ENCODE measurements at places on chromosomes 4 and X.

GRCh38 chr4:168759959-168760527 is 250.0 kb downstream of the CBR4 start:
- no peak for DNase-seq

DNA sequence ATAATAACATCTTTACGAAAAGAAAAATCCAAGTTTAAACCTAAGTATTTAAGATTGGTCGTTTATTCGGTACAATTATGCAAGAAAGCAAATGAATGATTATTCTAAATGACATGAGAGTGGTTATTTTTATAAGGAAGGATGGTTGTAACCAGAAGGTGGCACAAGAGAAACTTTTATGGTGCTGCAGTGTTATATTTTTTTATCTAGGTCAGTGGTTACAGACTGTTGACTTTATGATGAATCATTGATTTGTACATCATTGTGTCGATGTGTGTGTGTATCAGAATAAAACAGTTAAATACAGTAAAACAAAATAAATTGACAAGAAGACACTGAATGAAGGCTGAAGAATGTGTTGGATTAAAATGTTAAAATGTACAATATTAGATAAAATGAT is 9.8 kb downstream of the DCAF8L2 start:
- DNase-seq, result no peak

DNA sequence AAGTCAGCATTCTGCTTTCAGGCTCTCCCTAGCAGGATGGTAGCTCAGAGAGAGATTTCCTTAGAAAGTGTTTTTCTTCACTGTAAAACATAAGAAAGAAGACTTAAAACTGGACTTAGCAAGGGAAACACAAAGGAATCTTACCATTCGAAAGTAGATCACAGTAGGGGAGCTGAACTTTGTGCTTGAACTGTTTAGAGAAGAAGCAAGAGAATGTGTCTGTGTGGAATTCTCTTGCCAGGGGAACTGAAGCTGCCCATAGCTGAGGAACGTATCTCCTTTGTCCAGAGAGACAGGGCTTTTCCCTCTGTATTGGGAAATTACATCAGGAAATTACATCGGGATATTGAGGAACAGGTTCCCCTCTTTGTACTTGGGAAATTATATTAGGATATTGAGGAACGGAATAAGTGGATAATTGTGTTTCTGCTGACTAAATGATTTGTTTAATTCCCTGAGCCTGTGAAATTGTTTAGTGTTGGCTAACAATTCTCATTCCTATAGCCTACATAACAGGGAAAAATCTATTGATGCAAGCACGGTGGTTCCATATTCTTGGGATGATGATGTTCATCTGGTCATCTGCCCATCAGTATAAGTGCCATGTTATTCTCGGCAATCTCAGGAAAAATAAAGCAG is 21.2 kb downstream of the SRD5A3 start:
- no peak for DNase-seq

DNA sequence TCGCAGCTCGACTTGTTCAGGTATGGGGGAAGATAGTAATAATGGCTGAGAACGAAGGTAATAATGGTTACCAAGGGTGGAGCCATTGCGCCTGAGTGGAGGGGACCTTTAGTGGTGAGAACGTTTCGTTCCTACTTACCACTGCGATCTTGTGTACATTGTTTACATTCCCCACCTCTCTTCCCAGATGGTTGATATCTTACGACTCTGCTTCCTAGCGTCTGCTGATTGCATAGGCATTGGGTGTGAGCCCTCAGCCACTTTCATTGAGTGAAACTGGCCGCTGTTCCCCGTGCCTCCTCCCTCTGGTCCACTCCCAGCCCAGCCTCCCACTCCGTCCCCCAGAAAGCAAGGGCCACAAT is 850 bp downstream of the IGBP1 start:
- no peak for DNase-seq

GRCh38 chr4:176988226-176988625 is 195.5 kb upstream of the VEGFC start:
- no peak for DNase-seq

- no peak for DNase-seq
Observed at GRCh38 chr4:112776535-112776934, 139.6 kb downstream of the LARP7 start.

DNA sequence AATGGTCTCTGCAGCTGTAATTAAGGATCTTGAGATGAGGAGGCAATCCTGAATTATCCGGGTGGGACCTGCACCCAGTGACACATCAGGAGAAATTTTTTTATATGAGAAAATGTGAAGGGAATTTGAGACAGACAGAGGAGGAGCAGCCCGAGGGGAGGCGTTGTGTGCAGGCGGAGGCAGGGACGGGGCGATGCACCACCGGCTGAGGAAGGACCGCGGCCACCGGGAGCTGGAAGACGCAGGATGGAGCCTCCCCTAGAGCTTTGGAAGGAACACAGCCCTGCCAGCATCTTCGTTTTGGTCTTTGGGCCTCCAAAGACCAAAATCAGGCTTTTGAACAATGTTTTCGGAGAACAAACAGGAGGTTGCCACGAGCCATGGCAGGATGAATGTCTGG is 85.0 kb upstream of the ADRA2C start:
- DNase-seq, result no peak

- no peak for DNase-seq
Observed at GRCh38 chrX:43953218-43953617, 20.0 kb downstream of the NDP start.

DNA sequence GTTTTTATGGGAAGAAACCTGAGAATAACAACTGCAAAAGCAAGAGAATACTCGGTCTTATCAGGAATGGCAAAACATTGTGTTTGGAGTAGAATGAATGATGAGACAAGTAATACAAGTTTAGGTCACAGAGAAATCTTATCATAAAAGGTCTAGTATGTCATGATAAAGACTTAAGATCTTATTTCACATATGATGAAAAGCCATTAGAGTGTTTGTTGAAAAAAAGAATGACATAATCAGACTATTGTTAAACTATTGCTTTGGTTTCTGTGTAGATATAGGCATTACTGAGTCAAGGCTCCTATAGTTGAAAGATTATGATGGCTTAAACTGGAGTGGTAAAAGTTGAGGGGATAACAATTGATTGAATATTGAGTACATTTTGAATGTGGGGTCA is 603.6 kb downstream of the CCSER1 start:
- no peak for DNase-seq

DNA sequence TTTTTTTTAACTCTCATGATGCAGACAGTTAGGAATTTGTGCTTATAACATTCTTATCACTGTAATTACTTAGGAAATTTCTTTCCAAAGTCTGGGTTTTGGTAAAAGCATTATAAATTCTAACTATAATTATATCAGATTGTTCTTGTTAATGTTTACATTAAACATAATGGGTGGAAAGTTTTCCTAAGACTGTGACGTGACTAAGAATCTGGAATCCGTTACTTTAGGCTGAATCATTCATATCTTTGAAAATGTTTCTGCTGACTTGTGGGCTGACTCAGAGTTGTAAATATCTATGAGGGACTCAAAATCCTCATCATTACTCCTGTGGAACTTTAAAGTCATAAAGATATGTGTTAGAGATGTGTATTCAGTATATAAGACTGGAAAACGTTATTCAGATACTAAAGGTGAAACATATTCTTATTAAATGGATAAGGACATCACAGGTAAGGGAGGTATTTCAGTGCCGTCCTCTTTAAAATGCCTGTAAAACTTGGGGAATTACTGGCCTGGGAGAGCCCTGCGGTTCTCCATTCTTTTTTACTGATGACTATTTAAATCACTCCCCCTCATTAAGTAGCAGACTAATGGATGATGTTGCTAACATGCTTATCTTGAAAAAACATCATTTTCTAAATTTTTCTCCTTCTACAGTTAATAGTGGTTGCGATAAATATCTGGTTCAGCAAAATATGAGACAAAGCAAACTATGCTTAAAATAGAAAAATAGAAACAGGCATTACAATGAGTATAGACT is 159.0 kb downstream of the DCLK2 start:
- no peak for DNase-seq

DNA sequence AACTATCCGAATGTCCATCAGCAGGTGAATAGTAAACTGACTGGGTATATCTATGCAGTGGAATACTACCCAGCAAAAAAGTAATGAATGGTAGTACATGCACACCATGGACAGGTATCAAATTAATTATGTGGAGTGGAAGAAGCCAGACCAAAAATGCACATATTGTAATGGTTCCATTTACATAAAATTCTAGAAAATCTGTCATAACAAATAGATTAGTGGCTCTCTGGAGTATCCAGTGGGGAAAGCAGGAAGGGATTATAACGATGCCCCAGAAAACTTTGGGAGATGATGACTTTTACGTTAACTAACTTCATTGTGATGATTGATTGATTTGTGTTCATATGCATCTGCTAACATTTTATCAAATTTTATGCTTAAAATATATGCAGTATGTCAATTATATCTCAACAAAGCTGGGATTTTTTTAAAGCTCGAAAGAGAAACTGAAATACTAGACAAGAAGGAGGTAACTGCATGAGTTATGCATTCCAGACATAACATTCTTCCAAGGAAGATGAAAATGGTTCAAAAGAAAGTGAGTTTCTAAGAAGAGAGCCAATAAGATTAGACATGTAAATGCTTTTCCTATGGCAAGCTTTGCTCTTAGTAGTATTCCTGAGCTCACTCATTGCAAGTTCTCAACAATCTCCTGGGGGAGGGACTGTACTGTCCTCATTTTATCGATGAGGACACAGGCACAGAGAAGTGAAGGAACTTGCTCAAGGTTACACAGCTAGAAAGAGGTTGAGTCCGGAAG is 58.6 kb upstream of the MSX1 start:
- DNase-seq, result no peak

DNA sequence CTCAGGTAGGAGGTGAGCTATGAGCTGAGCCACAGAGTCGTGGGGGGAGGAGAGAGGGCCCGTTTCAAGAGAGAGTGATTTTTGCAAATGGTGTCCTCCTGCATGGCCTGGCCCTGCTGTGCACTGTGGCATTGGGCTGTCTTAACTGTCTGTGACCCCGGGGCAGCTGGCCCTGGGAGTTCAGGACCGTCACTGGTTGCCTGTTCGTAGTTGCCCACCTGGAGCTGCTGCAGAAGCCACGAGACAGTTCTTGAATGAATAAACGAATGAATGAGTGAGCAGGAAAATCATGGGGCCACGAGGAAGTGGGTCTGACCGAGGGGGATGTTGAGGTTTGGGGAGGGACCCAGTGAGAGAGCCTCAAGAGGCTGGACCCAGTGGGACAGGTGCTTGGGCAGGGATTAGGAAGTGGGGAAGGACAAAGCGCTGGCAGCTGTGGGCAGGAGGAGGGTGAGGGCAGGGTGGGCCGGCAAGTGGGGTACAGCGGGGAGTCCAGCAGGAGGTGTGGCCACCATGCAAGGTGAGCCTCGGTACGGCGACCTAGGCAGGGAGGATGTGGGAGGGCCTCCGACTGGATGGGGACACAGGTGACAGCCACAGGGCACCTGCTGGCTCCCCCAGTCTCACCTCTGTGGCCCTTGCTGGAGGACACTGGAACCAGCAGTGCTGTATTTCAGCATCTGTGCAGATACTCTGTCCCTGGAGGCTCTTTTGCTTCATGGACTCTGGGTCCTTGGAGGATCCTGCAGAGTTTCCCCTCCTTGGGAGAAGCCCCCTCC is 10.2 kb downstream of the RGS12 start:
- DNase-seq, result no peak

DNA sequence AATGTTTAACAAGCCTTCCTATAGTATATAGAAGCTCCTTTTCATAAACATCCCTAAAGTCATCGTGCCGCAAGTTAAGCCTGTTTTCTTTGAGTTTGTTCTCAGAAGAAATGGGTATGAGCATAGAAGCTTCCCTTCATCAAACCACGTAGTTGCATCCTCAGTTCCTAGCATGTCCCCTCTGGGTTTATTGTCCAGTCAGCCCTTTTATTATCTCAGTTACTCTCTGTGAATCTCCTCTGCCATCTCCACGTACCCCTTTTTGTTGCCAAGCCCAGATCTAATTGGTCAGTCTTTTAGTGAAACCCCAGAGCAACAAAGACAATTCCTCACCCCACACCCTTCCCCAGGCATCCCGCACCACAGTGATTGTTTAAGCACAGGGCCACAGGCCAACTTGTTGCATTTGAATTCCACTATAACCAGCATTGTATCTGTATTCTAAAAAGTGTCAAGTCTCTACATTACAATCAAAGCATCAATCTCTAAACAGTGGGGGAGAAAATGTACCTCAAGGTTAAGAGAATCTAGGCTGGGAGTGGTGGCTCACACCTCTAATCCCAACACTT is 12.4 kb upstream of the TRIM2 start:
- no peak for DNase-seq

DNA sequence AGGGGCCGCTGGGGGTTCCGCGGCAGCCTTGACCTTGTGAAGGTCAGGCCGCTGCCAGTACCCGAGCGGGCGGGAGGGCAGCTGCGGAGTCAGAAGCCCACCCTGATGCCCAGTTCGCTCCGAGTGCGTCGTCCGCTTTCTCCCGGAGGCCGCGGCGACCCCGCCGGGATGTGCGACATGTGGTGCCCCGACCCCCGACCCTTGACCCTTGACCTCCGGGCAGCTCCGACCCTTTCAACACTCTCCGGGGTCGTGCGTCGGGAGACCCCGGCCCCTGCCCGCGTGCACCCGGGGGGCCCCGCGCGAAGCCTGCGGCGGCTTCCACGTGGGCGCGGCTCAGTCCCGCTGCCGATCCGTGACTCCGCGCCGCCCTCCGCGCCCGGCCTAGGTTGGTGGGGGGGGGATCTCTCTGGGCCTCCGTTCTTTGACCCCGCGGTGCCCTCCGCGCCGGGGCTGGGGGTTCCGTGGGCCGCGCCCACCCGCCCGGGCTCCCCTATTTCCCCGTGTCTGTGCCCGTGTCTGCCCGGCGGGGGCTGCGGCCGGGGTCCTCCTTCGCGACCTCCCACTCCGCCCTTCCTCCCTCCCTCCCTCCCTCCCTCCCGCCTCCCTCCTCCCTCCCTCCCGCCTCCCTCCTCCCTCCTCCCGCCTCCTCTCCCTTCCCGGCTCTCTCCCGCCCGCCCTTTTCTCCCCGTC is 609 bp upstream of the SLC25A6 start:
- DNase-seq, result peak; percentile 69

GRCh38 chr4:38009421-38009820 is 49.2 kb downstream of the PTTG2 start:
- no peak for DNase-seq

DNA sequence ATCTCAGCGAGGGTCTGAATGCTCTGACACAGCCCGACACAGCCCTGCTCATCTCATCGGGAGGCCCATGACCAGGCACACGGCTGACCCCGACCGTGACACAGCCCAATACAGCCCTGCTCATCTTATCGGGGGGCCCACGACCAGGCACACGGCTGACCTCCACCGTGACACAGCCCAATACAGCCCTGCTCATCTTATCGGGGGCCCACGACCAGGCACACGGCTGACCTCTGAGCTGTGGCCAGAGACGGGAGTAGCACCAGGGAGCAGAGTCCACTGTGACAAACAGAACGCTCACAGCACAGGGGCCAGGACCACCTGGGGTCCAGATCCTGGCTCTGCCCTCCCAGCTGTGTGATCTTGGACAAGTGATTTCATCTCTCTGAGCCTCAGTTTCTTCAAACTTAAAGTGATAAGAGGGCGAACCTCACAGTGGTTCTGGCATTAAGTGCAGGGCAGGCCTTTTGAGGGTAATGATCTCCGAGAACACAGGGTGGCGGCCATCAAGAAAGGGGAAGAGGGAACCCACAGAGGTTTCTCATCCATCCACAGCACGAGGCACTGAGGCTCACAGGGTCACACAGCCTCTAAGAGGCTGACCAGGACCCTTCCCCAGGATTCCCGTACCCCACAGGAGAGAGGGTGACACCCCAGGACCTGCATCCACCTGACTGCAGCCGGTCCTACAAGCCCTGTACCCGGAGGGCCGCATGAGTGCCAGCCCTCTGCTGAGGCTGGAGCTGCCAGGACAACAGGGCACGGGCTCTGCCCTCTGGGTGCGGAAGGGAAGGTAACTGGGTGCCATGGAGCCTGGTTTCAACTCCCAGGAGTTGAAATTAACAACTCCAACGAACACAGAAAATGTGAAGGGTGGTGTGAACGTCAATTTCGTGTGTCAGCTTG is 60.1 kb downstream of the WFS1 start:
- DNase-seq, result no peak

Data from Ammon's horn (tissue), 1 donor.